ENCODE measurements at places on chromosomes 13 and 19. TPM values are rescaled to one million over a fixed set of nuclear protein-coding genes. Genes with fewer than 3 reads are reported as not detected.

DNA sequence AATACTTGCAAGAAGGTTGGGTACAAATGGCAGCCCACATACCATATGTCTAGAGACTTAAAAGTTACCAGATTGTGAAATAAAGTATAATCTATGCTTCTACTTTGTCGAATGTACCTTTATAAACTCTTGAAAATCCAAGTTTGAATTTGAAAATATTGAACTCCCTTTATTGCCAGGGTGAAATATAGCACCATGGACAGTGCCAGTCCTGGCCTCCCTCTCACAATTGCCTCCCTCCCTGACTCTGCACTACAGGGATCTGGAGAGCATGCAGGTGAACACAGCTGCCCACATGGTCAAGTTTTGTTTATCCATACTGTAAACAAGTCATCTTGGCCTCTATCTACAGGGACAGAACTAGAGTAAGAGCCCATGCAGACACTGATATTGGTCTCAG, 394.1 kb upstream of the SLITRK6 start:
- H3K36me3 ChIP-seq, result no peaks in the 10 kb centered on the region
- H3K27ac ChIP-seq, result no peak overlapping the region
- H3K4me1 ChIP-seq, result no peaks in the 10 kb centered on the region

GRCh38 chr13:77883328-77883727, 35.3 kb downstream of the EDNRB start:
- no peaks in the 10 kb centered on the region for H3K36me3 ChIP-seq
- H3K4me3 ChIP-seq, result no peak overlapping the region
- DNase-seq, result no peak

Gene TUBB4A
- polyA plus RNA-seq, result 1.1 TPM

DNA sequence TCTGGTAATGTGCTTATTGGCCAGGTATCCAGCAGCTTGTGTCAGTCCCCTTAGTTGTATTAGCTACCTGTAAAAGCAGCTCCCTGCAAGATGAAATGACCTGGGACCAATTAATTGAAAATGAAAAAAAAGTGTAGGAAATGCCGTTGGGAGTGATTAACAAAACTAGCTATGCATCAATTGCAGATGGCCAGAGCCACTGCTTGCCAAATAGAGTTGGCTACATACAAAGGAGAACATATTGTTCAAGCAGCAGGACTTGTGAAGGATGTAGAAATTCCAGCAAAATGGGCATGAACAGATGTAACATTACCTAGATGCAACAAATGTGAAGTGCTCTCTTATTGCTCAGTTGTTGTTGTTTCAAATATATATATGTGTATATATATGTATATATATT, 300.5 kb downstream of the PCDH17 start:
- no peaks in the 10 kb centered on the region for H3K27me3 ChIP-seq
- H3K4me1 ChIP-seq, result no peaks in the 10 kb centered on the region
- no peak for DNase-seq
- no peaks in the 10 kb centered on the region for H3K36me3 ChIP-seq
- H3K27ac ChIP-seq, result no peak overlapping the region

DNA sequence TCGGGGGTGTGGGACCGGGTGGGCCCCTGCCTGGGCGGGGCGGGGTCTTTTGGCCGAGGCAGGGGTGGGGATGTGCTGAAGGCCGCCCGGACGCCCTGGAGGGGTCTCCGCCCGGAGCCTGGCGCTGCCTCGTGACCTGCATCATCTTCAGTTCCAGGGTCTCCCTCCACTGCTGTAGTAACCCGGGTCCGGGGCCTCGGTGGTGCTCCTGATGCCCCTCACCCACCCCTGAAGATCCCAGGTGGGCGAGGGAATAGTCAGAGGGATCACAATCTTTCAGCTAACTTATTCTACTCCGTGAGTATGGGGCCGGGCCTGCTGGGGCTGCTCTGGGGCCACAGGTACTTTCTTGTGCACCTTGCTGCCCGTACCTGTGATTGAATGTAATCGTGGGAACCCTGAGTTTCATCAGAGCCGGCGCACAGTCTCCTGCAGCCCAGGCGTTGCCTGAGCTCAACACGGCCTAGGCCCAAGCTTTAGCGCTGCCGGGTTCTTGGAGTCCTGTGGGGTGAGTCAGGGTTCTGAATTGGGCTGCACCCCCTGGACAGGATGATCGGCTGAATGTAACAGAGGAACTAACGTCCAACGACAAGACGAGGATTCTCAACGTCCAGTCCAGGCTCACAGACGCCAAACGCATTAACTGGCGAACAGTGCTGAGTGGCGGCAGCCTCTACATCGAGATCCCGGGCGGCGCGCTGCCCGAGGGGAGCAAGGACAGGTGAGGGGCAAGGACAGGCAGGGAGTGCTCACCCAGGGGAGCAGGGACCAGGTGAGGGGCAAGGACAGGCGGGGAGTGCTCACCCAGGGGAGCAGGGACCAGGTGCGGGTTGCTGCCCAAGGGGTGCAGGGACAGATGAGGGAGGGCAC, 10.5 kb downstream of the PEAK3 start:
- no peaks in the 10 kb centered on the region for H3K27me3 ChIP-seq
- peaks cover 47% of the 10 kb centered on the region for H3K36me3 ChIP-seq
- DNase-seq, result peak; percentile 51
- H3K4me3 ChIP-seq, result peak overlapping the region; percentile 93

Gene IGSF23
- polyA plus RNA-seq, result 5.8 TPM

GRCh38 chr19:19224852-19225494, 13.2 kb downstream of the NCAN start:
- no peaks in the 10 kb centered on the region for H3K36me3 ChIP-seq
- peak; percentile 84 for DNase-seq
- peak overlapping the region; percentile 26 for H3K4me3 ChIP-seq
- peaks cover 25% of the 10 kb centered on the region for H3K27me3 ChIP-seq
- H3K4me1 ChIP-seq, result no peaks in the 10 kb centered on the region
- no peak overlapping the region for H3K27ac ChIP-seq

DNA sequence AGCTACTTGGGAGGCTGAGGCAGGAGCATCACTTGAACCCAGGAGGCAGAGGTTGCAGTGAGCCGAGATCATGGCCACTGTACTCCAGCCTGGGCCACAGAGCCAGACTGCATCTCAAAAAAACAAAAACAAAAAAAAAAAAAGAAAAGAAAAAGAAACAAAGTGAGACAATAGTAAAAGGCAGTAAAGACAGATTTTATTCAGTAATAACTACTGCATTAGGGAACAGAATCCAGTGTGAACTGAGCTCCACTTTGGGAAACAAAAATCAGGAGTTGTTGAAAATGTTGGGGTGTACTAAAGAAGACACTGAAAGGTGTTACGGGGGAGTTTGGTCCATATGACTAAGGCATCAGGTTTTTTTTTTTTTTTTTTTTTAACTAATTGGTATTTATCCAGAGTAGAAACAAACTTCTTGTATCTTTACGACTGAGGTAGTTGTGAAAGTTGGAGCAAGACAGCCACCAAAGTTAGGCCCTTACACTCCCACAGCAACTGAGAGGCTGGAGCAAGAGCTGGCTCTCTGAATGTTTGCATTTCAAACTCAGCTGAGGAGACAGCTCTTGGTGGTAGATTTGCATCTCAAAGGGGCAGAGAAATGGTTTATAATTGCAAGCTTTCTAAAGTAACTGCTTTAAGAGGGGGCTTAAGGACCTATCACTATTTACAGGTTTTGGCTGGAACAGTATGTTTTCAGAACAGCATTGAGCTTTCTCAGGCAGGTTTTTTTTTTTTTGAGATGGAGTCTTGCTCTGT, 24.2 kb downstream of the ZNF607 start:
- H3K27ac ChIP-seq, result no peak overlapping the region
- H3K4me1 ChIP-seq, result no peaks in the 10 kb centered on the region
- H3K4me3 ChIP-seq, result no peak overlapping the region

Gene C19orf38
- 1.4 TPM for polyA plus RNA-seq

DNA sequence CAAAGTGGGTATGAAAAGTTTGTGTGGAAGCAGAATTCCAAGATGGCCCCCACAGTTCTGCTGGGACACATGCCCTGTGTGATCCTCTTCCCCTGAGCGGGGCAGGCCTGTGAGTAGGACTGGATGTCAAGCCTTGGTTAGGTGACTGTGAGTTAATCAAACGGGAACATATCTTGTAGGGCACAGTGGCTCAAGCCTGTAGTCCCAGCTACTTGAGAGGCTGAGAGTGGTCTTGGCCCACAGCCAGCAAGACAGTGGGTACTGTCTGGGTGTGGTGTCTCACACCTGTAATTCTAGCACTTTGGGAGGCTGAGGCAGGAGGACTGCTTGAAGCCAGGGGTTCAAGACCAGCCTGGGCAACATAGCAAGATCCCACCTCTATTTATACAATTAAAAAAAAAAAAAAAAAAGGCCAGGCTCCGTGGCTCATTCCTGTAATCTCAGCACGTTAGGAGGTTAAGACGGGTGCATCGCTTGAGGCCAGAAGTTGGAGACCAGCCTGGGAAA, 6.4 kb downstream of the ZNF653 start:
- no peaks in the 10 kb centered on the region for H3K4me1 ChIP-seq
- H3K27ac ChIP-seq, result no peak overlapping the region
- peaks cover 80% of the 10 kb centered on the region for H3K36me3 ChIP-seq
- DNase-seq, result no peak
- H3K27me3 ChIP-seq, result no peaks in the 10 kb centered on the region
- no peak overlapping the region for H3K4me3 ChIP-seq

DNA sequence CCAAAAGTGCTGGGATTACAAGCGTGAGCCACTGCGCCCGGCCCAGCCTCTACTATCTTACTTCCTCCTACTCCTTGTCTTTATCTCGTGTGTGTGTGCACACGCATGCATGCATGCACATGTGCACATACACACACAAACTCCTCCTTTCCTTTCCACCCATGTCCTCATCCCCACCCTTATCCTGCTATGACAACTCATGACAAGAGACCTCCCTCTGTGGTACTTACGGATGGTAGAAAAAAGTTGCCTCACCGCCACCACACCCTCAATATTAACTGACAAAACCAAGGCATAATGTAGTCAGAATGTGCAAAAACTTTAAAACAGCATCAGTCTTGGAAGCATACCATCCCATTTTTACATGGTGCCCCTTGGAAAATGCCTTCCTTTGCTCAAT, 15.9 kb upstream of the EEF1AKMT1 start:
- no peaks in the 10 kb centered on the region for H3K27me3 ChIP-seq
- DNase-seq, result no peak
- no peak overlapping the region for H3K4me3 ChIP-seq
- H3K36me3 ChIP-seq, result peaks cover 2% of the 10 kb centered on the region
- no peak overlapping the region for H3K27ac ChIP-seq

- no peaks in the 10 kb centered on the region for H3K27me3 ChIP-seq
- H3K4me1 ChIP-seq, result no peaks in the 10 kb centered on the region
- no peak for DNase-seq
- H3K36me3 ChIP-seq, result no peaks in the 10 kb centered on the region
- no peak overlapping the region for H3K27ac ChIP-seq
- no peak overlapping the region for H3K4me3 ChIP-seq
Observed at GRCh38 chr13:32824675-32825074, 191.5 kb upstream of the KL start.

- no peaks in the 10 kb centered on the region for H3K36me3 ChIP-seq
- H3K4me3 ChIP-seq, result no peak overlapping the region
Observed at GRCh38 chr13:22944378-22944777, 236.4 kb upstream of the SGCG start.

- no peak for DNase-seq
- H3K27ac ChIP-seq, result no peak overlapping the region
- H3K4me1 ChIP-seq, result no peaks in the 10 kb centered on the region
- no peaks in the 10 kb centered on the region for H3K36me3 ChIP-seq
- no peak overlapping the region for H3K4me3 ChIP-seq
- no peaks in the 10 kb centered on the region for H3K27me3 ChIP-seq
Observed at GRCh38 chr13:112634102-112634501, 46.1 kb upstream of the TUBGCP3 start.

Gene ZNF560
- polyA plus RNA-seq, result not detected

- H3K36me3 ChIP-seq, result no peaks in the 10 kb centered on the region
- H3K4me1 ChIP-seq, result no peaks in the 10 kb centered on the region
- no peak overlapping the region for H3K4me3 ChIP-seq
- H3K27ac ChIP-seq, result no peak overlapping the region
Observed at GRCh38 chr13:45747071-45747470, 45.0 kb downstream of the CBY2 start.

Gene GPR108
- polyA plus RNA-seq, result 128 TPM

- no peak for DNase-seq
- H3K27ac ChIP-seq, result peak overlapping the region; percentile 14
- no peaks in the 10 kb centered on the region for H3K4me1 ChIP-seq
- no peaks in the 10 kb centered on the region for H3K27me3 ChIP-seq
- H3K4me3 ChIP-seq, result no peak overlapping the region
Observed at GRCh38 chr19:46392252-46392801, 21.0 kb downstream of the CCDC8 start.

Gene LILRA2
- 0.34 TPM for polyA plus RNA-seq

DNA sequence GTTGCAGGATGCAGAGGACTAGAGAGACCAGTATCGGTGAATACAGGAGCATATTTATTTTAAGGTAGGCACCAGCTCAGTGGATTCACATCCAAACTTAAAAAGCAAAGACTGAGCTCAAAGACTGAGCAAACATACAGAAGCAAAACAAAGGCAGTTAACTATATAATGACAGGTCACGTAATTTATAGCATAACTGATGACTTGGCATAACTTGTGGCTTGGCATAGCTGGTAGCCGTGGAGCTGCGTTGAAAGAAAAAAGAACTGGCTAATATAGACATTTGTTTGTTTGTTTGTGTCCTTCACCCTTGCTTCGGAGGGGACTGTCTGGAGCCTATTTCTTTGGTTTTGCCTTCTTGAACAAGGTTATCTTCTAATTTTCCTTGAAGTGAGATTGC, 33.7 kb downstream of the ZNF493 start:
- H3K36me3 ChIP-seq, result no peaks in the 10 kb centered on the region
- H3K27ac ChIP-seq, result no peak overlapping the region
- no peak overlapping the region for H3K4me3 ChIP-seq
- no peak for DNase-seq
- H3K27me3 ChIP-seq, result no peaks in the 10 kb centered on the region

DNA sequence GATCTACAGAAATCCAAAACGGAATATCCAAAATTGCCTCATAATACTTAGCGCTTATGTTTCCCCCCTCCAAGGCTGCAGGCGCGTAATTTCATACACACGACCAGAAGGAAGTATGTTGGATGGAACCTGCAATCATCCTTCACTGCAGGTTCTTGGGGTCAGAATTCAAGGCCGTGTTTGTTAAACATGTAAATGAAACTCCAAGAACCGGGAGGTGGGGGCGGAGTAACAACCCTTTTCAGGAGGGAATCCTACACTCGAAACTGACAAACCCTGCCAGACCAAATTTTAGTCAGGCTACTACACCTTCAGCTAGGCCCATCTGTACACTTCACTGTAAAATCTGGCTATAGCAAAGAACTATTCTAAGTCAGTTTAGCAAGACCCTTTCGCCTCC, 1.3 kb downstream of the ZNF607 start:
- no peaks in the 10 kb centered on the region for H3K27me3 ChIP-seq
- peak; percentile 53 for DNase-seq
- peaks cover 8% of the 10 kb centered on the region for H3K4me1 ChIP-seq
- no peak overlapping the region for H3K27ac ChIP-seq
- H3K36me3 ChIP-seq, result no peaks in the 10 kb centered on the region

Gene GCDH
- polyA plus RNA-seq, result 30.9 TPM

Gene ZNF709
- 0.76 TPM for polyA plus RNA-seq

GRCh38 chr19:55495646-55496349, 7.6 kb downstream of the SSC5D start:
- no peaks in the 10 kb centered on the region for H3K27me3 ChIP-seq
- no peaks in the 10 kb centered on the region for H3K4me1 ChIP-seq
- no peaks in the 10 kb centered on the region for H3K36me3 ChIP-seq
- no peak overlapping the region for H3K4me3 ChIP-seq
- no peak overlapping the region for H3K27ac ChIP-seq
- no peak for DNase-seq
